ENCODE measurements at places on chromosomes 4 and X. TPM values are rescaled to one million over a fixed set of nuclear protein-coding genes. Genes with fewer than 3 reads are reported as not detected.

- DNase-seq = no peak
Observed at GRCh38 chrX:56228914-56229313, 3.2 kb upstream of the KLF8 start.

- DNase-seq = no peak
Observed at GRCh38 chrX:123193101-123193500, 9.0 kb downstream of the GRIA3 start.

DNA sequence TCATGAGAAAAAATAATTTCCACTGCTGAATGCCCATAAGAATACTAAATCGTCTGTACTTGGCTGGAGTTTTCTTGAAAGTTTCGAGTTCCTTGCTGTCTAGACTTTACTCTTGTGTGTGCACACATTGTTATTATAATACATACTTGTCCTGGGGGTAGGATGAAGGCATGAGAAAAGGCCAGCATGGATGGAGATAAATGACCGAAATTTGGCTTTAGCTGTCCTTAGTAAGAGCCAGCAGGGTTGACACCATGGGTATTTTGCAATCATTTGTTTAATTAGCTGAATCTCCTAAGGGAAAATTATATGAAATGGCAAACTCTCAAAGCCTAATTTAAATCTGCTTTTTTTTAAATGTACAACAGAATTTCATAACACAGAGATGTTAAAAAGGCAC, 641.6 kb downstream of the ADGRL3 start:
- no peak for DNase-seq

DNA sequence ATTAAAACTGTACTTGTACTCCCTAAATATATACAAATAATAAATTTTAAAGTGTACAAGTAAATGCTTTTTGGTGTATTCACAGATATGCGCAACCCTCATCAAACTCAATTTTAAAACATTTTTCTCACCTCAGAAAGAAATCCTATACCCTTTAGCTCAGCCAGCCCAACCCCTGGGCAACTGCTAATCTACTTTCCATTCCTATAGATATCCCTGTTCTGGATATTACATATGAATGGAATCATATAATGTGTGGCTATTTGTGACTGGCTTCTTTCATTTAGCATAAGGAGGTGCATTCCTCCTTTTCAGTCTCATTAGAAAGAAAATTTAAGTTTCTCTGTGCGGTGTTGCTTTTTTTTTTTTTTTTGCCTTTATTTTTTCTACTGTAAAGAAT, 39.4 kb downstream of the INTU start:
- no peak for DNase-seq

DNA sequence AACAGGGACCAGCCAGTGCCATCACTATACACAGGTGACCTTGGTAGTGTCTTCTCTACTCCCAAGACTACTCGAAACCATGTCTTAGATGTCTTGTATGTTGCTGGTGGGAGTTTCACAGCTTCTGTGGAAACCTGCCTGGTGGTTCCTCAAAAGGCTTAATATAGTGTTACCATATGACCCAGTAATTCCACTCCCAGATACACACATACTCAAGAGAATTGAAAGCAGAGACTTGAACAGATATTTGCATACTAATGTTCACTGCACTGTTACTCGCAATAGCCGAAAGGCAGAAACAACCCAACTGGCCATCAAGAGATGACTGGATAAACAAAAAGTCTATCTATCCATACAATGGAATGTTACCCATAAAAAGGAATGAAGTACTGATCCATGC, 3.1 kb downstream of the TFDP3 start:
- DNase-seq = no peak

DNA sequence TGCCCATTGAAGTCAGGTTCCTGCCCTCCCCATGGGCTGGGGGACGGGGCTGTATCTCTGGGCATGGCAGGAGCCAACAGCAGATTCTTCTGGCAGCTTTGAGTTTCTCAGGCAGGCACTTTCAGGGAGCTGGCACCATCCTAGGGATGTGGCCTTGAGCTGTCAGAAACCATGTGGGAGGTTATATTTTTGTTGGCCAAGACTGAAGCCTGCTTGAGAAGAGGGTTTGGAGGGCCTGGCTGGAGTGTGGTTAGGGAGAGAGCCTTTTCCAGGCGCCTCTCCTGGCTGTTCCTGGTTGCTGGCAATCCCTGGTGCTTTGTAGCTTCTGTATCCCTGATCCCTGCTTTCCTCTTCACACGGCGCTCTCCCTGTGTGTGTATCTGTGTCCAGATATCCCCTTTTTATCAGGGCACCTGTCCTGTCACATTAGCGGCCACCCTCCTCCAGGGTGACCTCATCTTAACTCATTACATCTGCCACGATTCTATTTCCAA, 30.6 kb upstream of the SORCS2 start:
- no peak for DNase-seq

DNA sequence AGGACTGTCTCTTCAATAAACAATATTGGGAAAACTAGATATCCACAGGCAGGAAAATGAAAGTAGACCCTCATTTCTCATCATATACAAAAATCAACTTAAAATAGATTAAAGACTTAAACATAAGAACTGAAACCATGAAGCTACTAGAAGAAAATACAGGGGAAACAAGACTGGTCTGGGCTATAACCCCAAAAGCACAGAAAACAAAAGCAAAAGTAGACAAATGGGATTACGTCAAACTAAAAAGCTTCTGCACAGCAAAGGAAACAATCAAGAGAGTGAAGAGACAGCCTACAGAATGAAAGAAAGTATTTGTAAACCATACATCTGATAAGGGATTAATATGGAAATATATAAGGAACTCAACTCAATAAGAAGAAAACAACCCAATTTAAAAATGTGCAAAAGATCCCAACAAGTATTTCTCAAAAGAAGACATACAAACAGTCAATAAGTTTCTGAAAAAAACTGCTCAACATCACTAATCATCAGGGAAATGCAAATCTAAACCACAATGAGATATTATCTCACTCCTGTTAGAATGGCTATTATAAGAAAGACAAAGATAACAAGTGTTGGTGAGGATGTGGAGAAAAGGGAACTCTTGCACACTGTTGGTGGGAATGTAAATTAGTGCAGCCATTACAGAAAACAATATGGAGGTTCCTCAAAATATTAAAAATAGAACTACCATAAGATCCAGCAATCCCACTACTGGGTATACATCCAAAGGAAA, 325.3 kb upstream of the RASGEF1B start:
- no peak for DNase-seq

DNA sequence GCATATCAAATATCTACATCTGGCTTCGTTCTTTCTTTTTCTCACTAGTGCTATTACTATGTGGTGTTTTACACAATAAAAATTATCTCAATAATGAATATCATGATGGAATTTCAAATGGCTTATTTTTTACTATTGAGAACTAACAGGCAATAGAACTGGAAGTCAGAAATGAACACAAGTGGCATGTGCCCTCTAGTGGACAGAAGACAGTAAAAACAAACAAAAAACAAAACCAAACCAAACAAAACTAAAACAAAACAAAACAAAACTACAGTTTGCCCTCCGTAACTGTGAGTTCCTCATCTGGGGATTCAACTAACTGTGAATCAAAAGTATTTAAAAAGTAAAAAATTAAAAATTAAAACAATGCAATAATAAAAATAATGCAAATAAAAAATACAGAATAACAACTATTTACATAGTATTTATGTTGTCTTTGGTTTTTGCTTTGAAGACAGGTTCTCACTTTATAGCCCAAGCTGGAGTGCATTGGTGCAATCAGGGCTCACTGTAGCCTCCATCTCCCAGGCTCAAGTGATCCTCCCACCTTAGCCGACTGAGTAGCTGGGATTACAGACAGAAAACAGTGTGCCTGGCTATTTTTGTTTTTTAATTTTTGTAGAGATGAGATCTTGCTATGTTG, 195.6 kb upstream of the TACR3 start:
- no peak for DNase-seq

DNA sequence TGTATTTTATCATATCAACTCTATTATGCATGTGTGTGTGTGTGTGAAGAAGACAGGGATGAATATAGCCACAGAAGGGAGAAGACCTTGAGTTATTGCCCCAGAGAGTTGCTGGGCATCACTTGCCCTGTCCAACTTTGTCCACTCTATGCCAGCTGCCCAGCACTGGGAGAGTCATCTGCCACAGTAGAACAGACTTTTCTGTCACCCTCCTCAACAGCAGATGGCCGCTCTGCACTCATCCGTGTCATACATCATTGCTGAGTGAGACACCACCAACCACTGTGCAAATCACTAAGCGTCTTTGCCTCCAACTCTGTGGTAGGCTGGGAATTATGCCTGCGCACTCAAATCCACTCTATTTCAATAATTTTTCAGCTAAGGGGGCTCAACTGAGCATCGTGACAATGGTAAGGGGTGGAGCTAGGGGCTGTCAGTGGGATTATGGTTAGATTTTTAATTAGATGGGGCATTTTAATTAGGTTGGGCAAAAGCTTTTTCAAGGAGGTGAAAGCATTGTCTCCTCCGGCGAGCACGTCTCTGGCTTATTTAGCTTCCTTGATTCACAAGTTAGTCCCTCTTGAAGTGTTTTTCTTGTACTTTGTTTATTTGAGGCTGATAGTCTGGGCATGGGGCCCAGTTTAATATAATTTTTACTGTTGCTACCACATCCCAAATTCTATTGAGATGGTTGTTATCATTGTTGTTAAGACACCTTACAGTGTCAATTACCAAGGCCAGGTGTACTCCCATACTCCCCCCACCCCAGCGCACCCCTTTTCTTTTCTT, 100.1 kb upstream of the KLF3 start:
- DNase-seq = no peak

- DNase-seq = no peak
Observed at GRCh38 chr4:117550085-117550484, 464.7 kb upstream of the TRAM1L1 start.

DNA sequence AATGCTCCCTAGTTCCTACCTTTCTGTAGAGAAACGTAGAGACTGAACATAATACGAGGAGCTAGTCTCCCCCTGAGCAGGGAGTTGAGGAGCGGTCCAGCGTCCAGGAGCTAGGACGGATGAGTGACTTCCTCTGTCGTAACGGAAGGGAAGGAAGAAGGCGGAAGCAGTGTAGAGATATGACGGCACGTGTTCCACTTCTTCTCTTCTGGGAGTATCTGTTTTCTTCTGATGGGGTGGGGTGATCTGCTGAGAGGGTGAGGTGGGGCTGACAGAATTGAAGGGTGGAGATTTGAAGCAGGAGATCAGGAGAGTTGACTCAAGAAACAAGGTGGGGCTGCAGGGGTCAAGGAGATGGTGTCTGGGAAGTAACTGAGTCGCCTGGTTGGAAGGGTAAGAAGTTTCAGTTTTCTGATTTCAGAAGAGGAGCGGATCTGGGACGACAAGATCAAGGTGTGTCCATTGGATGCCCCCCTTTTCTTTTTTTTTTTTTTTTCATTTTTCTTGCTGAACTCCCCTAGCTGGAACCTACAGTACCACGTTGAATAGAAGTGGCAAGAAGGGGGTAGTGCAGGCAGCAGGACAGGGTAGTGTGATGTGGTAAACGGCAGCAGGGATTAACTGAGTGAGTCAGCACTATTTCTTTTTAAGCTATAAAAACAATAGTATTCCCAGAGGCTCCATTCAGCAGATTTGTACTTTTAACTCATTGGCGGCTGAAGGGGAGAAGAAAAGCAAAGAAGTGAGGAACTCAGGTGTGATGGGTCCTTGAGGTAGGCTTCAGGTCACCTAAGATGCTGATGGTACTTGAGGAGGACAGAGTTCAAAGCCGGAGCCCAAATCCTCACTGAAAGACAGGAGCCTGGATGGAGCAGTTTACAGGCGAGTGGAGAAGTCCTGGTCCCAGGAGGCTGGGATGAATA, 50.8 kb upstream of the SETD7 start:
- no peak for DNase-seq

GRCh38 chrX:9542761-9543111, 77.9 kb downstream of the TBL1X start:
- no peak for DNase-seq

GRCh38 chr4:76309939-76310550, 3.5 kb downstream of the STBD1 start:
- DNase-seq = no peak

The TEX13C gene
- not detected for total RNA-seq

The SPIN2A gene
- 2.5 TPM for total RNA-seq

The SLIT2 gene
- total RNA-seq = 55.6 TPM

The GAGE12F gene
- total RNA-seq = not detected

The AREG gene
- total RNA-seq = 0.64 TPM

The NUP62CL gene
- not detected for total RNA-seq

The NDNF gene
- 0.24 TPM for total RNA-seq

The CFAP47 gene
- not detected for total RNA-seq

All from osteocyte (in vitro differentiated cells).